CD4-positive, alpha-beta T cell treated with Interleukin-17A for 1 hour (primary cell): ENCODE measurements at places on chromosomes 3 and 15.

GRCh38 chr3:143269741-143270140 lies 150.2 kb downstream of the CHST2 start:
- no peak for DNase-seq

DNA sequence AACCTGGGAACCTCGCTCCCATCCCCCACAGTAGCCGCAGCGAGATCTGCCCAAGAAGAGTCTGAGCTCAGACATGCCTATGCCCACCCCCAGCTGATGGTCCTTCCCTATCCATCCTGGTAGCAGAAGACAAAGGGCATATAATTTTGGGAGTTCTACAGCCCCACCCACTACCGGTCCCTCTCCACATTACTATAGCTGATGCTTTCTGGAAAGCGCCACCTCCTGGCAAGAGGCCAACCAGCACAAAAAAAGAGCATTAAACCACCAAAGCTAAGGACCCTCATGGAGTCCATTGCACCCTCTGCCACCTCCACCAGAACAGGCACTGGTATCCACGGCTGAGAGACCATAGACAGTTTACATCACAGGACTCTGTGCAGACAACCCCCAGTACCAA lies 168.4 kb downstream of the MEGF11 start:
- no peak for DNase-seq

GRCh38 chr3:160544844-160545503 lies 20.4 kb downstream of the KPNA4 start:
- DNase-seq = no peak

- DNase-seq = no peak
These were observed 14.4 kb downstream of the TM4SF1 start for GRCh38 chr3:149363053-149363452.

DNA sequence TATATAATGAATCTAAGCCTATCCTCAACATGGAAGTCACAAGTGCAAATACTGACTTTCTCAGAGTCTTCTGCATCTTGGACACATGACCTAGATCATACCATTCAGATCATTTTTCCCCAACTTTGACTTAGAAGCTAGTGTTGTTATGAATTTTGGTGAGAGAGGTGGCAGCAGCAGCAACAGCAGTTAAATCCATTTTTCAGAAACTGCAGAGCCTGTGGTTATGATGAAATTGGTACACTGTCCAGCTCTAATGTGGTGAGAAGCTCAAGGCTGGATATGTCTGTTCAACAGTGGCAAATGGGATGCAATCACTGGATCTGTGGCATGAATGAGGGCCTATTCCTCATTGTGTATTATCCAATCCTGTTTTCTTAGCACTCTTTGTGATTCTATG lies 290.1 kb upstream of the SATB1 start:
- DNase-seq = no peak

DNA sequence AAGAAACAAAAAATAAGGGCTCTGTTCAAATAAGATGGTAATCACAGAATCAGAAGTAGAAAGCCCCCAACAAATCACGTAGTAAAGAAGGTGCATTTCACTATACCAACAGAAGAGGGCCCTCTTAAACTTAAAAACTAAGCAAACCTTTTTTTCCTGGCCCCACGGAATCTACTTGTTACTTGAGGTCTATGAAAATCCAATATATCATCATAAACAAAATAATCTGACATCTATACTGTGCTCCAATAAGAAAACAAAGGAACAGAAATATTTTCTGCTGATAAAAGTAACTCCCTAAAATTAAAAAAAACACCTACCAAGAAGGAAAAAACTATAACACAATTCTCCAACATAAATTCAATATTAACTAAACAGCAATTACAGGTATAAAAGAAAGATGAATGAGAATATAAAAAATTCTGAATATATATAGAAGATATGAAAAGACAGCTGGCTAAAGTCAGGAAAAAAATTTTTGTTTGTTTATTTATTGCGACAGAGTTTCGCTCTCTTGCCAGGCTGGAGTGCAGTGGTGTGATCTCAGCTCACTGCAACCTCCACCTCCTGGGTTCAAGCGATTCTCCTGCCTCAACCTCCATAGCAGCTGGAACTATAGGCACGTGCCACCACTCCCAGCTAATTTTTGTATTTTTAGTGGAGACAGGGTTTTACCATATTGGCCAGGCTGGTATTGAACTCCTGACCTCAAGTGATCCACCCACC lies 81.8 kb downstream of the CLASP2 start:
- DNase-seq = peak; percentile 57

DNA sequence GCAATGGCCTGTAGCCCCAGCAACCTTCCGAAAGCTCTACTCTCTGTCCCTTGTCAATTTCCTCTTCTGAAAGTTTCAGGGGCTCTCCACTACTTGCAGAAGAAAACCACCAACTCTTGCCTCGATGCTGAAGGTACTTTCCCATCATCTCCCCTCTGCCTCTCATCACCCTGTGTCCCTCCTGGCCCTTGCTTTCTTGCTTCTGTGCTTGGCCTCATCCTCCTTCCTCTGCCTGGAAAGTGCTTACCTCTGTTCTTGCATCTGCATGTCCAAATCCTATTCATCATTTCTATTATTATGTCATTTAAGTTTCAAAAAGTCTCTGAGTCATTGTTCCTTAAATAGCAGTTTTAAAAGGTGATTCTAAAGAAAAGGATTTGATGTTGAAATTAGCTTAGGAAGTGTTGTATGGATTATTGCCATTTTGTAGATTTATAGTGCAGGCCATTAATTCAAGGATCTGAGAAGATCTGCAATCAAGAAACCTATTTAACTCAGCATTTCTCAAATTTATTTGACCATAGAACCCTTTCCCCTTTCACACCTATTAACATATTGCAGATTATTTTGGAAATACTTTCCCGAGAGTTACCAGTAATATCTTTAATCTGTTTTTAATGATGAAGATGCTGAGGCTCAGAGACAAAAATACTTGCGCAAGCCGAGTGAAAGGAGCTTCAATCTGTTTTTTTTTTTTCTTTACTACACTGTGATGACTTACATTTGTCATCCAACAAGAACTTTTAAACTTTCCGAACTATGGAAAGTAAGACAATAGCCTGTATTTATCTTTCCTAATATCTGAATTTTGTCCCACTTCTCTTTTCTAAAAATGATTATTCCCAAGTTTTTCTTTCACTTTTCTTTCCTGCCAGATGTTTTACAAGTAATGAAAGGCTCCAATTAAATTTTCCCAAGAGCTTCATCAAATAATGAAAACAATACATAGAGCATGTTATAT lies 22.3 kb upstream of the CFAP161 start:
- DNase-seq = no peak

GRCh38 chr3:4808637-4809036 lies 170.6 kb upstream of the BHLHE40 start:
- DNase-seq = no peak

DNA sequence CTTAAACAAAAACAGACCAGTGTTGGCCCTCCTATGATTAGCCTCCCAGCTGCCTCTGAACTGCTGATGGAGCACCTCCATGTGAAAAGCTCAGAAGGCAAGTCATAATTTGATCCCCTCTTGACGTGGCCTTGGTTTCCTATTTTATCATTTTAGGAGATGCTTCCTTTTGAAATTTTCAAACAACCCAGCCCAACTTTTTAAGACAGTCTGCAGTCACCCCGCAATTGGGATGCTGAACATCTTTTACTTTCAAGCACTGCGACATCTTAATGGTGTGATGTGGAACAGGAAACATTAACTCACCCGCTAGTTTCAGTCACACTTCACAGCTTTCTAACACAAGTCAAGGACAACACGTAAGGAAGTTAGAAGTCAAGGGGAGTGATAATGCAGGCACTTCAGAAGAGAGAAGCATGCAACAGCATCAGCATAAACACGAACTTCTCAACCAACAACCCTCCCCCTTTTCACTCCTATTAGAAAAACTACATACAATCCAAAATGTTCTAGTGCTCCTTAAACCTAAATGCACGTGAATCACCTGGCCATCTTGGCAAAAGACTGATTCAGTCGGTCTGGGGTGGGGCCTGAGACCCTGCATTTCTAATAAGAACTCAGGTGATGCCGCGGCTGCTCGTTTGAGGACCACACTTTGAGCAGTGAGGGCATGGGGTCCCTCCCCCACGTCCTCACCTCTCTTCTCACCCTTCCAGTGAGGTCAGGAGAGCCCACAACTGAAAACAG lies 161.5 kb downstream of the FOXP1 start:
- DNase-seq = peak; percentile 68

- no peak for DNase-seq
These were observed 90.1 kb downstream of the C3orf38 start for GRCh38 chr3:88239870-88240269.

GRCh38 chr3:50639055-50639494 lies 22.1 kb downstream of the MAPKAPK3 start:
- DNase-seq = no peak

DNA sequence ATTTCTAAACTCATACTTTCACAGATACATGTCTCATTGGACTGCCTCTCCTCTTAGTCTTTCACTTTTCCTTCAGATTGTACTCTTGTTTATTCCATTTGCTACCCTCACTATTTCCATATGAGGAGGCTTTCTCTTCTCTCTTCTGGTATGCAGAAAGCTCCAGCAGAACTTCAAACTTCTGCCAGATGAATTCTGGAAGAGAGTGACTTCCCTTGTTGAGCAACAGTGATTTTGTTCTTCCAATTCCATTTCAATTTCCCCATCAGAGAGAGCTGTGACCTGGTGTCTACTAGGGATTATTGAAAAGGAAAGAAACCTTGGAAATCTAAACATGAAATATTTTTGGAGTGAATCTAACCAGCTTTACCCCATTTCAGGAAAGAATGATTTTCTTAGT lies 523.2 kb upstream of the ZNF717 start:
- no peak for DNase-seq

DNA sequence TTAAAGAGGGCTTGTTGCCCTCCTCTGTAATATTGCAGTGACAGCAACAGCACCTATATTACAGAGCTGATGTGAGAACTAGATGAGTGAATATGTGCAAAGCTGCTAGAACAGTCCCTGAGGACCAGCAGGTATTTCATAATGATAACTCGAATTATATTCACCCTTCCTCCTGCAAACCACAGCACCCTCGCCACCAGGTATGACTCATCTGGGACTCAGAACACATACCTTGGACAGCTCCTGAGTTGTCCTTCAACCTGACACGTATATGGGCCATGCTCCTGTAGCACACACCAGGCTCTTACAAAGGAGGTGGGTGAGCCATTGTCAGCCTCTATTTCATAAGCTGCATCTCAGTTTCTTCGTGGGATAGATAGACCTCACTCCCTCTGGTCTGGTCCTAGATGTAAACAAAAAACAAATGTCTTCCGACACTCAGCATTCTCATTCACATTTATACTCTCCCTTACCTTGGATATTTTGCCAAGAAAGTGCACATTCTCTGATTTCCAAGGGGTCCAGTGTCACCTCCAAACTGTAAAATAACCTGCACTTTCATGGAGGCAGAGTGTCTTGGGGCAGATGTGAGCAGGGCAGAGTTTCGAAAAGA lies 124.5 kb downstream of the TLE3 start:
- no peak for DNase-seq

DNA sequence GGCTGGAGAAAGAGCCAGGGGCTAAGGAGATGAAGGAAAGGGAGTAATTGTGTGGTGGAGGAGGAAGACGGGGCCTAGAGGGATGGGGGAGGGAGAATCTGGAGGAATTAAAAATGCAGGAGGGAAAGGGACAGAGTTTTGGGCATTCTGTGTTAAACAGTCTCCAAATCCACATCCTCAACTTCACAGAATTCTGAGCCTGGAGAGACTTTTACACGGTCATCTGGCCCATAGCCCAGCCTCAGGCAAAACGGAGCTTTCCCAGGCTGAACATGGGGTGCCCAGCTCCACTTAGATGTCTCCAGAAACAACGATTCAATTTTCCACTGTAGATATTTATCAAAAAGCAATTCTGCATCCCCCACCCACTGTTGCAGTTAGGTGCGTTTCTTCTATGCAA lies 137.6 kb upstream of the HACD2 start:
- no peak for DNase-seq

DNA sequence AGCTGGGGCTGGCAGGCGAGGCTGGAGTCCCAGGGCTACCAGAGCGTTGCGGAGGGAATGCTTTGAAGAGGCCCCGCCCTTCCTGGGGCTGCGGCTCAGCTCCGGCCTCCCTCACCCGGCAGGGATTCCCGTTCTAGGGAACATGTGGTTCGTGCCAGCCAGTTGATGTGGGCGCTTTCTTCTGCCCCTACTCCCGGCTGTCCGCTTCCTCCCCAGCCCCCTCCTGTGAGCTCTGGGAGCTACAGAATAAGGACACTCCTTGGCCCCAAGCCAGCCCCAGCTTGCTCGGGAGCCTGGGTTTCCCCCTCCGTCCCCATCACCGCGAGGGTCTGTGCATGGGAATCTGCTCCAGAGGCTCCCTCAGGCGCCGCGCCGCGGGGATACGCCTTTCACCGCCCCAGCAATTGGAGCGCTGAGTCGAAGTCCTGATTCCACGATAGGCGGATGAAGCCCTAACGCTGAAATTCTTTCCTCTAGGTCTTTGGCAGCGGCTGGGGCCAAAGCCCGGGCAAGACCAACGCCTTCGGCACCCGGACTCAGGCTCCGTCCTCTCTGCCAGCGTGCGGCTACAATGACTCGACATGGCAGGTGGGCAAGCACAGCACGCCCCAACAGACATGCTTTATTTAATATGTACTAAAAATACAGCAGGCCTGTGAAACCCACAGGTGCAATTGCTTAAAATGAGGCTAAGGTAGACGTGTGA lies 69.5 kb downstream of the KLF15 start:
- no peak for DNase-seq

DNA sequence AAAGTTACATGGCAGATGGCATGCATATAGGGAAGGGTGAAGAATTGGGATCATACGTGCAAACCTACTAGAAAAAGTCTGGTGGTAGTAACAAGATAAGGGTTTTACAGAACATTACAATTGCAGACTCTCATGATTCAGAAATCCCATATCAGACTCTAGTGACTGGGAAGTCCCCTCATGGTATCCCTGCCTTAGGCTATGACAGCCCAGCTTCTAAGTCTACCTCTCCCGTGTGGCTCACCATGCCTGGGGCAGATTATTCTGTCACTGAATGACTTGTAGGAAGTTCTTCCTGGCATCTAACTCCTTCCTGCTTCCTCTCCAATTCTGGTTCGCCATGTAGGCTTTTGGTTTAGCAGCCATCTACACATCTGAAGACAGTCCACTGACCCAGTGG lies 5.7 kb upstream of the SLC6A11 start:
- DNase-seq = no peak

GRCh38 chr3:52394751-52395502 lies 50.0 kb downstream of the SEMA3G start:
- DNase-seq = no peak
